ENCODE measurements at places on chromosomes 5 and 9. TPM values are rescaled to one million over a fixed set of nuclear protein-coding genes. Genes with fewer than 3 reads are reported as not detected.

Gene HDHD3
- total RNA-seq, result 13.2 TPM

Gene PCDHAC2
- total RNA-seq, result not detected

Gene PIP5K1B
- not detected for total RNA-seq

DNA sequence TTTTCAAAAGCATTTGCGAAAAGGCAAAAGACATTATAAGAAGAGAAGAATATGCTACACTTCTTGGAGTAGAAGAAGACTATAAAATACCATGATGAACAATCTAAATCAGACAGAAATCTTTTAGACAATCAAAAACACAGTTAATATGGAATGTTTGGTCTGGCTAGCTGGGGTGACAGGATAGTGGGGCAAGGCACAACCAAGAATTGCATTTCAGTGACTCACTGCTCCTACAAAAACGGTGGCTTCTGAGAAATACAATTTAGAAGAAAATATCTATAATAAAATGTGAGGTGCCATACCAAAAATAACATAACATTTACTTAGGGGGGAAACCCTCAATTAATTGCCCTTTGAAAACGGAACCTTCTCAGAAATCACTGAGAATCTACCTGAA lies 363.4 kb downstream of the NPR3 start:
- DNase-seq, result peak; percentile 70

DNA sequence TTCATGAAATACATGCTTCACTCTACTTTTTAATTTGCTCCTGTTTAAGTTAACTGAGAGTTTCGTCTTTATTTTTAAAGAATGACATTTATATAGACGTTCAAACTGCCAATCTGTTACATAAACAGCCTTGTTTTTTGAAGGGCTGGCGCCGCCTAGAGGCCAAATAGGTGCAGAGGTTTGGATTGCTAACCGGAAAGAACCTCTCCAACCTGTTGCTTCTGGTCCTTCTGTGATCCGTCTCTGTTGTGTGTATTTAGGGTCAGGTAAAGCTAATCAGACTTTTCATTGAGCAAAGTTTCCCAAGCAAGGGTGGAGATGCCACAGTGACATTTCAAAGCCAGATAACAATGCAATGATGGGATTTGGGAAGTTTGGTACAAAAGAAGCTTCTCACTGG lies 39.5 kb upstream of the GLIS3 start:
- peak; percentile 89 for DNase-seq

GRCh38 chr5:132100672-132101261 lies 27.2 kb downstream of the CSF2 start:
- DNase-seq, result no peak

DNA sequence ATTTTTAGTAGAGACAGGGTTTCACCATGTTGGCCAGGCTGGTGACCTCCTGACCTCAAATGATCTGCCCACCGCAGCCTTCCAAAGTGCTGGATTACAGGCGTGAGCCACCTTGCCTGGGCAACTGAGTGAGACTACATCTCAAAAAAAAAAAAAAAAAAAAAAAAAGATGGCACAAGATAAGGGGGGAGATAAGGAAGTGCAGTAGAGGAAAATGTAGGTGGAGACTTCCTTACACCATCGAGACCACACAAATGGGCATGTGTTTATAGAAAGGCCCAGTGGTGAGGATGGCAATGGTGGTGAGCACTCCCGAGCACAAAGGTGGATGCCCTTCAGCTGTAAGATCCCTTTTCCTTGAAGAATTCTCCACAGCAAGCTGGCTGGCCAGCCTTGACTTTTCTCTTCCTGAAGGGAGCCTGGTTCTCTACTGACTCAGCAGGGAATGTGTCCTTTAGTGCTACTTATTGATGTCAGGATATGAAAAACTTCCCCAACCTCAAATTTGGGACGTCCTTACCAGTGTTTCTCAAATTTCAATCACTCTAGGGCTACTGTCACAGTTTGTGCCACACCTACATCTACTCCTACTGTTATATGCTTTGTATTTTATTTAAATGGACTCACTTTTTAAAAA lies 28.2 kb downstream of the ERGIC1 start:
- no peak for DNase-seq

DNA sequence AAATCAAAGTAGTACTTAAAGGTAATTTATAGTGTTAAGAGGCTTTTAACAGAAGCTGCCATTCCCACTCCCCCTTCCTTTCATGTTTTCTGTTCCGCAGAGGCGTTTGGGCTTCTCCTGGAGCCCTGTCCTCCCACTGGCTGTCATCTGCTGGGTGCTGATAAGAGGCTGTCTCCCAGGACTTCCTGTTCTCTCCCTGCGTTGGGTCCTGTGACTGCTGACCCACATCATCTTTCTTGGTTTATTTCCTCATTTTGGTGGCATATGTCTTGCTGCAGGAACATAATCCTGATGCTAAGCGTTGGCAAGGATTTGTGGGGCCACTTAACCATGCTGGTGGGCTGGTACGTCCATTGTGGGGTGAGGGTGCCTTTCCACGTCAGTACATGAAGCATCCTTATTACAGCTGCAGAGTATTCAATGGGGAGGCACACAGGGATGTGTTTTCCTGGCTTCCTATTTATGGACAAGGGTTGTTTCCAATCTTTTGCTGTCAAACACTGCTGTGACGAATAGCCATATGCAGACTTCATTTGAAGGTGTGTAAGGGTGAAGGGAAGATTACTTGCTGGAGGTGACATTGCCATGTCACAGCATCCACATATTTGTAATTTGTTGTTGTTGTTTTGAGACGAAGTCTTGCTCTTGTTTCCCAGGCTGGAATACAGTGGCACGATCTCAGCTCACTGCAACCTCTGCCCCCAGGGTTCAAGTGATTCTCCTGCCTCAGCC lies 22.3 kb upstream of the RNF130 start:
- DNase-seq, result no peak
